ENCODE measurements at places on chromosomes 1 and 21.

- no peak for DNase-seq
Observed at GRCh38 chr1:202439308-202439707, 90.8 kb downstream of the PPP1R12B start.

- no peak for DNase-seq
Observed at GRCh38 chr1:17110555-17110926, 8.7 kb downstream of the PADI2 start.

GRCh38 chr1:8816831-8817411, 519 bp downstream of the RERE start:
- peak; percentile 2 for DNase-seq

GRCh38 chr1:100076744-100077143, 56.0 kb downstream of the SASS6 start:
- DNase-seq, result no peak

- no peak for DNase-seq
Observed at GRCh38 chr1:224669403-224669802, 53.3 kb downstream of the CNIH3 start.

GRCh38 chr1:117097443-117097842, 24.1 kb downstream of the TRIM45 start:
- no peak for DNase-seq

- no peak for DNase-seq
Observed at GRCh38 chr1:43839056-43839455, 94.5 kb upstream of the ARTN start.

- DNase-seq, result no peak
Observed at GRCh38 chr21:44701541-44701940, 4.6 kb downstream of the KRTAP10-12 start.

- DNase-seq, result no peak
Observed at GRCh38 chr1:240613356-240614142, 1.6 kb upstream of the GREM2 start.

- peak; percentile 64 for DNase-seq
Observed at GRCh38 chr1:22641906-22642636, 1.4 kb upstream of the C1QC start.

GRCh38 chr1:117058810-117059209, 1.3 kb upstream of the TTF2 start:
- DNase-seq, result no peak

GRCh38 chr1:157105298-157105987, 5.8 kb upstream of the ETV3L start:
- no peak for DNase-seq

GRCh38 chr1:153991151-153991630, 629 bp downstream of the RPS27 start:
- no peak for DNase-seq

GRCh38 chr1:177690996-177691395, 278.9 kb downstream of the SEC16B start:
- DNase-seq, result no peak

DNA sequence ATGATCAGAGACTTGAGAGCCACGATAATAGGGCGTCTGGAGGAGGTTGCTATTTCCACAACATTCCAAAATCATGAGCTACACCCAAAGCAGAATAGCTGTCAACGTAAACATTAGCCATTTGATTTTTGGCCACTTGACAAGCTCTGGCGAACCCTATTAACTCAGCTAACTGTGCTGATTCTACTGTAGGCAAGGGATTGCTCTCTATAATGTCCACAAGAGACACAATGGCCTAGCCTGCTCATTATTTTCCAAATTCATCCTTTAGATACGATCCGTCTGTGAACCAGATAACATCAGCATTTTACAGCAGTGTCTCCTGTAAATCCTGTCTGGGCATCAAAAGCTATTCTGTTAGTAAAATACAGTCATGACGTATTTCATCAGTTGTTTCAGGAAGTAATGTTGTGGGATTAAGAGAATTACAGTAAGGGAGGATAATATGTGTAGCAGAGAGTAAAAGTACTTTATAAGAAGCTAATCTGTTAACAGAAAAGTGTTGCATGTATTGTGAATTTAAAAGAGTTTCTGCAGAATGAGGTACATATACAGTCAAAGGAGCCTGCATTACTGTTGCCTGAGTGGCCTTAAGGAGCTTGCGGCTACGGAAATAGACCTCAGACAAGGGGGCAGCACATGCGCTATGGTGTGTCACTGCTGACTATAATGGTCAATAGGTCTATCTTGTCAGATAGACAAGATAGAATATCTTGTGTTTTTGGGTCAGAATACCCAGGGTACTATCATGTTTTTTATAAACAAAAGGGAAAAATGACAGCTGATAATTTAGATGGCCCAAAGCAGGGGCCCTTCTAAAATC, 44.9 kb upstream of the TINAGL1 start:
- DNase-seq, result no peak

DNA sequence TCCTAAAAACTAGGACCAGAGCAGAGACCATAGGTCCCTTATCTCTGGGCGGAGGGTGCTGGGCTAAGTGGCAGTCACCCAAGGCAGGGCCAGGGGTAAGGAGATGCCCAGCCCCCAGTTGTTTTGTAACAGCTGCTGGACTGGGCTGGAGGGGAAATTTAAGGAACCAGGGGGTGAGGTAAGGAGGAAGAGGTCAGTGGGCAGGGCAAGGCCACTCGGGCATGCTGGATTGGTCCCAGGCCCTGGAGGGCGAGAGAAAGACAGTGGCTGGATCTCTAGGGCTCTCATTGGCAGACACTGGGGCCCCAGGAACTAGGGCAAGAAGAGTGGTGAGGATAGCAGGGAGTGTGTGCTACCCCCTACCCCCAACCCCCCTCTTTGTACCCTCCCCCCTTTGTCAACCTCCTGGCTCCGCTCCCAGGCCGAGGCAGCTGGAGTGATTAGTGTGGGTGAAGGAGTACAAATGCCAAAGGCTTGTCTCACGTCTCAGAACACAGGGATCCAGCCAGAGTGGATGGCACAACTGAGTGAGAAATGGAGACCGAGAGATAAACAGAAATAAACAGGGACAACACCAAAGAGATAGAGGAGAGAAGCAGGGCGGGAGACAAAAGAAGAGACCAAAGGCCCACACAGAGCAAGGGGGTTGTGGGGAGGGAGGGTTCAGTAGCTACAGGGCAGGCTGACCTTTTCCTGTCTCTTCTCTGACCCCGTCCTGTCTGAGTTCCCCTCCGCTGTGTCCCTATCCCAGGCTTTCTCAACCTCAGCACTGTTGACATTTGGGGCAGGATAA, 20.5 kb upstream of the THRAP3 start:
- peak; percentile 47 for DNase-seq

DNA sequence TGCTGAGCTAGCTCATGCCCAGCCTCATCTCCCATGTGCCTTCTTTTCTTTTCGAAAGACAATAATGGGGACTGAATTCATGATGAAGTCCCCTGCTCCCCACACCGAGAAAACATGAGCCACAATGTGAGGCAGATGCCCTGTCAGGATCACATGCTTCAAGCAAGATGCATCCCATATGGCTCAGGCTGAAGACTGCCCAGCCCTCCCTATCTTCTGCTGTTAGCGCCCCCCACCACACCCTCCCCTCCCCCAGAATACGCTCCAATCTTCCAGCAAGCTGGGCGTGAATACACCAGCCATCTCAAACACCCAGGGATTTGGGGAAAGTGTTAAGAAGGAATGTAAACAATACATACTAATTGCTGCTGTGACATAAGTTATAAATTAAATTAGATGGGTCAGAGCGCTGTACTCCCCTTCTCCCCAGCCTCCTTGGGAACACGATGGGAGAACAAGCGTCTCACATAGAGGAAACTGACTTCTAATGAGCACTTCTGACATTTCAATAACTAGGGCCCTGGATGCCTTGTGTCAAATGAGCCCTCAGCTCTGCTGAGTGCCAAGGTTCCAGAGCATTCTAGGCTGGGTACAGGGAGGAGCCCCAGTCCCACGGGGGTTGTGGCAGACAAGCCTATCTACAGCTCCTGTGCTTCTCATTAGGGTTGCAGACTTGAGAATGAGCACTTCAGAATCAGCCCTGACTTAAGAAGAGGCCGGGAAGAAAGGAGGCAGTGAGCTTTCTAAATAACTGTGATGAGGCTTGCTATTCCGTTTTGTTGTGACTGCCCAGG, 55.6 kb downstream of the TNR start:
- no peak for DNase-seq

- DNase-seq, result no peak
Observed at GRCh38 chr21:36798491-36798890, 99.6 kb downstream of the SIM2 start.

DNA sequence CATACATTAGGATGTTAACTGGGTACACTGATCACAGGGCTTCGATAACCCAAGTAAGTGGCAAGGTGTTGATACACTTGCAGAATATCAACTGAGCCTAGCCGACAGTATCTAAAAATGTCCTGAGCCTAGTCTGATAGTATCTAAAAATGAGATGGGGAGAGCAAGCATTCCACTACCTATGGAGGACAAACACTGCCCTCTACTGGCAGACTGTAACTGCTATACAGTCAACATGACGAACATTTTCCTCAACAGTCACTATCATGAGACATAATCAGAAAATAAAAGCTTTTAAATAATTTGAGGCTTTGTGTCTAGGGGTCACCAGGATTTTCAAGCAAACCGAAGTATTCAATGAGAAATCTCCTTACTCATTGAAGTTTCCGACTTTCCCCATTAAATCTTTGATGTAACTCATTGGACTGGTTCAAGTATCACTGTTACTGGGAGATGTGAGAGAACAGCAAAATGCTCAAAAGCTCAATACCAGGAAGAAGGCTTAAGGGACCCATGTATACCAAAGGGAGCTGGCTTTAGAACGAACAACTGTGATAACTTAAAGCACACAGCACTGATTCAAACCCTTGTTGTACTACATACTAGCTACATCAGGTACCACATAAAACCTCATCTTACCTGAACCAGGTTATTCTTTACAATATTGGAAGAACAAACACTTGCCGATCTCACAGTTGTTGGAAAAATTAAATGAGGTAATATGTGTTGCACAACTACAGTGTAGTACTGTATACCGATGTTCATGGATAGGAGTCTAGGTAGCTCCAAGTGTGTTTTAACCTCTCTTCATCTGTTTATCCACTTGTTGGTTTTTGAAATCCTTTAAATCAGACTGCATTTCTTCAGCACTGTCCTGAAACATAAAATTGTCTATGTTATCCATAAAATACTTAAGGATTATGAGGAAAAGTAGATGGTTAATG, 31.1 kb upstream of the SLC45A3 start:
- DNase-seq, result peak; percentile 67

DNA sequence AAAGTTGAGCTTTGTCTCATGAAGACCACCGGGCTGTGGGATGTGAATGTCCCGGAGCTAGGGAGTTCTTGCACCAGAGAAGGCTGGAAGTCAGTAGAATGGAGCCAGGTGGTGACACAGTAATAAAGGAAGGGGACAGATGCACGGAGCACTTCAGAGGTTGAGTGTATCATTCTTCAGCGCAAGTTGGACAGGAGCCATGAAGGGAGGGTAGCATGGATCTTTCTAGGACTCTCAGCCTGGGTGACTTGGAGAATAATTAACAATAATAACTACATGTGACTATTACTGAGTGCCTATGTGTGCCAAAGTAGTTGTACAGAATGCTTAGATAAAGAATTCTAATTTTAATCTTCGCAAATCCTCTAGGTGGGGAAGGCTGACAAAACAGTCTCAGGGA, 258.7 kb upstream of the AJAP1 start:
- DNase-seq, result no peak

DNA sequence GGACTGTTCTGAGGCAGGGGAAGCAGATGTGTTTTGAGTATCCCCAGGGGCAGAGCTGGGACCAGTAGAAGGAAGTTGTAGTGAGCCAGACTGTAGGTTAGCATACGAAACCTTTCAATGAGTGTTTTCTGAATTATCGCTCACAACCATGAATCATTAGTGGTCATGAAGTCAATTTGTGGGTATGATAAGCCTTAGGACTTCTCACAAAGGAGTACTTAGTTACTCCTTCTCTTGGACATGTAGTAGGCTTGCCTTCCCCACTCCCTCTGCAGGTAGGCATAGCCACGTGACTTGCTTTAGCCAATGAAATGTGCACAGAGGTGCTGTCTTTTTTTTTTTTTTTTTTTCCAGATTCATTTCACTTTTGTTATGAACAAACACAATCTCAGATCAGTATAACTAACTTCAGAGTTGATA, 23.9 kb upstream of the FAAH start:
- DNase-seq, result no peak

DNA sequence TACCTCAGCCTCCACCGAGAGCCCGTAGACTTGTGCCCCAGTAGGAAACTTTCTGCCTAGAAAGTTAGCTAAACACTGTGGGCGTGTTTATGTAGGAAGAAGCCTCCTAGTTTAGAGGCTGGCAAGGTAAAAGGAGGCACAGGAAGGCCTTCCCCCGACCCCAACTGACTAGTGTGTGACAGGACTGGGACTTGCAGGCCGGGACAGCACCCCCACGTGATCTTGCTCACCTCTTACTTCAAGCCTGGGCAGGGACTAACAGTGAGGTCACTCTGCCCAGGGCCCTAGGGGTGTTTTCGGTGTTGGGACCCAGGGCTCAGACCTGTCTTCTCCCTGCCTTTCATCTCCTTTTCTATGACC, 392 bp upstream of the TAGLN2 start:
- no peak for DNase-seq

DNA sequence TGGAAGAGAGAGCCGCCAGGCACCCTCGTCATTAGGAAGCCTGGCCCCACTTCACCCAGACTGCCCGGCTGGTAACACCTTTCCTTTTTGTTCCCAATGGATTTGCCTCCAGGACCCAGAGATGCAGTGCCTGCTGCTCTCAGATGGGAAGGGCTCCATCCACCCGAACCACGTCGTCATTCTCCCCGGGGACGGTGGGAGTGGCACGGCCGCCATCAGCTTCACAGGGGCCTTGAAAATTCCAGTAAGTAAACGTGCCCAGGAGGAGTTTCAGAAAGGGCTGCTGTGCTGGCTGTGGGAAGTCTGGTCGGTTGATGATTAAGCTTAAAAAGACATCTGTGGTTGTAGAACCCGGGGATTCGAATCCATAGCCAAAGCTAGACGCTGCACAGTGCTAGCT, 45.2 kb downstream of the SLC37A1 start:
- DNase-seq, result no peak

DNA sequence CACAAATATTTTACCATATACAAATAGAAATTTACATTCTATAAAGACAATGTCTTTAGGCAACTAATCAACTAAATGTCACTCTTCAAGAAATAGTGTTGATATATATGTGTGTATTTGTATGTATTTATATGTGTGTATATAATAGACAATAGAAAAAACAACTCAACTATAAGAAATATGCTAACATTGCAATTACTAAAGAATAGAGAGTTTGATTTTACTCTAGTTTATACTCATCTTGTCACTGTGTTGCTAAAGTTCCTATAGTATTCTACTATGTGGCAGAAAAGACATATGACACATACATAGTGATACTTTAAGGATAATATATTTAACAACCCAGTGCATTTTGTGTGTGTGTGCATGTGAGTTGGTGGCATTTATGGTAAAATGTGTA, 1728.3 kb downstream of the PLA2G4A start:
- DNase-seq, result no peak

- no peak for DNase-seq
Observed at GRCh38 chr1:148160343-148161052, 8.4 kb upstream of the NBPF11 start.

GRCh38 chr1:24228311-24228710, 41.2 kb upstream of the IFNLR1 start:
- no peak for DNase-seq

All from CD4-positive, alpha-beta T cell treated with Interferon alpha-2 for 1 hour (primary cell).